ENCODE measurements at places on chromosomes 7 and 10. TPM values are rescaled to one million over a fixed set of nuclear protein-coding genes. Genes with fewer than 3 reads are reported as not detected.

- no peak for DNase-seq
Observed at GRCh38 chr10:23046027-23046426, 49.4 kb upstream of the MSRB2 start.

The FOXK1 gene
- 10.2 TPM for polyA plus RNA-seq

The DPYSL4 gene
- 6.6 TPM for polyA plus RNA-seq

DNA sequence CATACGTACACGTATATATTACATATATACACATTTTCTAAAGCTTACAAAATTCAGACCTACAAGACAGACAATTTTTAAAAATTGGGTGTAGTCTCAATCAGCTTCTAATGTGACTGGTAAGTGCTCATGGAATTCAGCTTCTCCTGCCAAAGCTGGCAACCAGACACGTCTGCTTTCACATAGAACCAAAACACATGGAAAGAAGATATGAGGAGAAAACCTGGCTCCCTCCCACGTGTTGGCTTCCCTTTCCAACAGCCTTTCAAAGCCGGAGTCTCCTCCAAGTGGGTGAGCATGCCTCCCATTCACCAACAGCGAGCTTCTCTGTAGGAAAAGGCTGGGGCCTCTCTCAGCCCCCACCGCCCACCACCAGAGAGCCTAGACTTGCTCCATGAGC lies 33.4 kb downstream of the CDCA7L start:
- no peak for DNase-seq

- no peak for DNase-seq
Observed at GRCh38 chr7:49159536-49159935, 235.2 kb downstream of the CDC14C start.

The BLNK gene
- polyA plus RNA-seq = 2.9 TPM

The CALHM3 gene
- not detected for polyA plus RNA-seq

The FFAR4 gene
- polyA plus RNA-seq = not detected

GRCh38 chr7:82015751-82016150 lies 245.9 kb upstream of the HGF start:
- peak; percentile 56 for DNase-seq

The IQUB gene
- polyA plus RNA-seq = 0.03 TPM

DNA sequence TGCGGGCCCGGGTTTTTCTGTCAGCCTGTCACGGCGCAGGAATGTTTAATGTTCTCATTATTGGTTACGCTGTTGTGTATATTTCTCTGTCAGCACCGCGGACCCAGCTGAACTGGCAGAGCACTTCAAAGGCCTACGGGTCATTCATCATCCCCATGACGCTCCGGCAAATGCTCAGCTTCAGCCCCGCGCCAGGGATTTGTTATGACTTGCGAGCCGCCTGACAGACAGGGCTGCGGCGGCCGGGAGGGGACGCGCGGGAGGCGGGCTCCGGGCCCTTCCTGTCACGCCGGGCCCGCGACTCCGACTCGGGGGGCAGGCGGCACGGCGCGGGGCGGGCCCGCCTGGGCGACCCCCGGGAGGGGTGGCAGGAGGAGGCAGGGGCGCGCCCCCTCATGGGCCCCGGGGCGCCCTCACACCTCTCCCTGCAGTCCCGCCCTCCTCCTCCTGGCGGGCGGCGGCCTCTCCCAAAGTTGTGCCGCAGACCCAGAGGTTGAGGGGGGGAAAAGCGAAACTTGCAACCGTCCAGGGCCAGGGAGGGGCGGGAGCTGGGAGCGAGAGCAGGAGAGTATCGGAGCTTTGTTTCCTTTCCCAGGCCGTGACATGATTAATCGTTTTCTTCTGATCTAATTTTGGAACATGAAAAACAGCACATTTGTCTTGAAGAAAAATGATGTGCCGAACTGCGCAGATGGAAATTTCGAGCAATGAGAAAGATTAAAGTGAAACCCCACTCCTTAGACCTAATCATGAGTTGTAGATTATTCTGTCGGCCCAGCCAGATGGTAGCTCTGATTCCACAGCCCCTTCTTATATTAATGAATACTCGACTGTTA lies 59.3 kb upstream of the COMTD1 start:
- peak; percentile 94 for DNase-seq

GRCh38 chr7:154906736-154907355 lies 96.1 kb downstream of the PAXIP1 start:
- DNase-seq = no peak

GRCh38 chr7:87878208-87878735 lies 2.0 kb downstream of the DBF4 start:
- DNase-seq = peak; percentile 5

DNA sequence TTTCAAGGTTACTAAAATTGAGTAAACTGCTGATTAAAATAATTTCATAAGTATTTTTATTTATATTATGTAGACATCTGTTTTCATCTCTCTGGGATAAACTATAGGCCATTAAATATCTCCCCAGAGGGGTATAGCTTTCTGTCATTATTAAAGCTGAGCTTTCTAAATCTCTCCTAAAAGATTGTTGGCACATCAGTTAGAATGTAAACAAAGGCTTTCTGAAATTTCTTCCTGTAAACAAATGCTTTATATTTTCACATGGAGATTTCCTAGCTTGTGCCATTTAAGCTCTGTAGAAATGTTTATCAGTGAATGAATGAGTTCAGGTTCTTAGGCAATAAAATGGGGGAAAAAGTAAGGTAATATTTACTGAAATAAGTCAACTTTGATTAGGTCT lies 35.7 kb downstream of the PPP1R9A start:
- no peak for DNase-seq

DNA sequence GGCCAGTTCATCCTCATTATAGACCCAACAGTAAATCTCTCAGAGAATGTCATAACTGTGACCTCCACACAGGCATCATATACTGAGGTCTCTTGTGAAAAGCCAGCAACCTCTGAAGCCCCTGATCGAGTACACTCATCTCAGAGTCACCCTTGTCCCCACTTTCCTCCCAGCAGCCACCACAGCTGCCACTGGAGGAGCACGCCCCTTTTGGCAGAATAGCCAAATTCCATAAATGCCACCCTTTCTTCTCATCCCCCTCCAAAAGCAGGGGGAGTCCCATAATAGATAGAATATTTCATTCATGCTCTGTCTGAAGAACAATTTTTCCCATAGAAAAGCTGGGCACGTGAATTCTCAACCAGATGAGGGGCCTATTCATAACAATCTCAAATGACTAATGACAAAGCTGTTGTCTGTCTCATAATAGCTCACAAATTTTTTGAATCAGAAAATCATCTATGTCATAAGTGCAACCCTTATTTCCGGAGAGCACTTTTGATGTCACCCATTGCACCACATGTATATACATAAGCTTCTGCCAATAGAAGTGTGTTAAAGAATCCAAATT lies 47.4 kb downstream of the SGMS1 start:
- no peak for DNase-seq

The CYP26C1 gene
- 0.02 TPM for polyA plus RNA-seq

DNA sequence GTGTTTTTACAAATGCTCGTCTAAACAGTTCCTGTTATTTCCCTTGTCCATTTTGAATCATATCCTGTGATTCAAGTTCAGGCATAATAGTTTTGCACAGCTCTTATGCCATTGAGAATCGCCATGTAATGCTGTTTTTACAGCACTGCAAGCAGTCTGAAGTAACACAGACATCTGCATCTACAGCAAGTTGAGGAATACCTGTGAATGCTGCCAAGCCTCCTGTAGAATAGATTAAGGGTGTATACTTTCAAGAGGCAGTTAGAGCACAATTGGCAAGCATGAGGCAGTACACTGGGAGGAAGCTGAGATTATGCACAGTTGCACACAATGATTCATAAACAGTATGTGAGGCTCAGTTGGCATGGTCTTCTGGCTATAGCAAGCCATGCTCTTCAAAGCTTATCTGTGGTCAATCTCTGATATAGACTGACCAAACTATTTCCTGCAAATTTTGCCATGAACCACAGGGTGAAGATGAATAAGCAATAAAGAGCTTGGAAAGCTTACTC lies 121.9 kb upstream of the AKR1E2 start:
- DNase-seq = peak; percentile 99

The PLXDC2 gene
- 13.0 TPM for polyA plus RNA-seq

DNA sequence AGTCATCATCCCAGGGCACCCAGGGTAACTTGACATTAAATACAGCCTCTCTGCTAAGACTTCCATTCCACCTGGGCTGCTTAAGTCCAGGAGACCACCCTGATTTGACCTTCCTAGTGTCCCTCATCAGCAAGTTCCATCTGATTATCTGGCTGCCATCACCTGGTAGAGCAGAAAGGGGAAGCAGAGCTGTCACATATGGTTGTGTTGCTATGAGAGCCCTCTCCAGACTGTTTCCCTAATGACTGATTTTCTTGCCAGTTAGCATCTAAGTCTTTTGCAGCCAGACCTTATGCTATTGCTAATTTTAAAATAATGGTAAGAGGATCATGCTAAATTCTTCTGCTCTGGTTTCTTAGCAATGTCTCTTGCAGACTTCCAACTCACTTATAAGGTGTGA lies 38.7 kb downstream of the KCNH2 start:
- DNase-seq = no peak

The NCAPG2 gene
- polyA plus RNA-seq = 27.4 TPM

GRCh38 chr7:110358028-110358427 lies 732.9 kb upstream of the LRRN3 start:
- DNase-seq = peak; percentile 67

- no peak for DNase-seq
Observed at GRCh38 chr10:131049016-131049415, 262.5 kb downstream of the TCERG1L start.

The ATP5MK gene
- polyA plus RNA-seq = 252 TPM

The COL17A1 gene
- 2,244 TPM for polyA plus RNA-seq

DNA sequence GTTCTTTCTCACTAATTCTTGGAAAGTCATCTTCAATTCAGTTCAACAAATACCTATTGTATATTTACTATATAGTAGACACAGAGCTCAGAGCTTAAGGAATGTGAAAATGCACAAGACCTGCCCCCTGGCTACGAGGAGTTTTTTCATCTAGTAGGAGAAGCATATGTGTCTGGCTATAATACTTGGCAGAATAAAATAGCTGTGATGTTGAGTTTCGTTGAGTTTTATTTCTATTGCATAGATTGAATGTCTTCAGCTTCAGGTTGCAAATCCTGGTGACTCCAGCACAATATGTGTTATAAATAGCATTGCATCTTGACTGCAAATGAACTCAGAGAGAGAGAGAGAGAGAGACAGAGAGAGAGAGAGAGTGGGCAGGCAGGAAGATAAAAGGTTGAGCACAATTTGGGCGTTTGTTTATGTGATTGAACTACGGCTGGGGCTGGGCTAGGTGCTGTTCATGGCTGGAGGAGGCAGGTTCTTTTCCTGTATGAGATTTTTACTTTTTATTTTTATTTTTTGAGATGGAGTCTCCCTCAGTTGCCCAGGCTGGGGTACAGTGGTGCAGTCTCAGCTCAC lies 229.6 kb downstream of the GALNT17 start:
- no peak for DNase-seq

GRCh38 chr7:115417662-115418061 lies 495.8 kb downstream of the MDFIC start:
- no peak for DNase-seq

DNA sequence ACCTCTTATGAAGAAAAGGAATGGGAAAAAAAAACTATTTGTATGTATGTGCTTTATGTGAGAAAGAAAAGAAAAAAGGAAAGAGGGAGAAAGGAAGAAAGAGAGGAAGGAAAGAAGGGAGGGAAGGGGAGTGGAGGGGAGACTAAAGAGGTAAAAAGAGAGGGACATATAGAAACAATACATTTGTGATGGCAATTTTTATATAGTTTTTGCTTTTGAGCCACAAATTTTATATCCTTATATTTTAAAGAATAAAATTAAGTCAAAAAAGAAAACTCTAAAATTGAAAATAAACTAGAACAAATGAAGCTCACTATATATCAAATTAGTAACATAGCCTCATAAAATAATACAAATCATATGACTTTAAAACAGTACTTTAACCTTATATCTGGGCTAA lies 11.0 kb downstream of the C7orf25 start:
- no peak for DNase-seq

GRCh38 chr7:140022582-140023211 lies 40.1 kb downstream of the PARP12 start:
- DNase-seq = no peak

GRCh38 chr7:3670898-3671297 lies 369.8 kb downstream of the SDK1 start:
- no peak for DNase-seq

Measured in mammary epithelial cell (primary cell).